Adrenal gland (tissue), 19 donors: ENCODE measurements at places on chromosomes 2 and 18. TPM values are rescaled to one million over a fixed set of nuclear protein-coding genes. Genes with fewer than 3 reads are reported as not detected.

CTLA4 gene
- 0.15 TPM for polyA plus RNA-seq

ARHGAP15 gene
- polyA plus RNA-seq = 13.0 TPM

C1QL2 gene
- not detected for polyA plus RNA-seq

AMER3 gene
- polyA plus RNA-seq = 0.46 TPM

CLHC1 gene
- 16.5 TPM for polyA plus RNA-seq

ALPG gene
- polyA plus RNA-seq = not detected

RAPH1 gene
- polyA plus RNA-seq = 6.3 TPM

TRABD2A gene
- polyA plus RNA-seq = 0.29 TPM
